HEK293T (cell line): ENCODE measurements at places on chromosomes 6 and 20.

DNA sequence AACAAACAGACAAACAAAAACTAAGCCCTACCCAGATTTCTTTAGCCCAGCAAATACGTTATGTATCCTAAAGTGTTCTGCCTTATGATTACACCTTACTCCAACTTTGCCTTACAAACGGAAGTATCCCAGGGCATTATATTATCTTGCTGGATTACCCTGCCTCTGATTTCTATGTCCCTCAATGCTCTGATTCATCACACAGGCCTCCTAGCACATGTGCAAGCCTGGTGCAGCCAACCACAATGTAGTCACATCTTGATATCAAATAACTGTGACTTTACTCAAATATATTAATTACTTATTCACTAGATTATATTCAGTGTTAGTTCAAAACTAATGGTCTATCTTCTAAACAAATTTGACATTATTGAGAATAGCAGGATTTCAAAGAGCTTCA is 598.6 kb downstream of the TBC1D32 start:
- no peak for DNase-seq

DNA sequence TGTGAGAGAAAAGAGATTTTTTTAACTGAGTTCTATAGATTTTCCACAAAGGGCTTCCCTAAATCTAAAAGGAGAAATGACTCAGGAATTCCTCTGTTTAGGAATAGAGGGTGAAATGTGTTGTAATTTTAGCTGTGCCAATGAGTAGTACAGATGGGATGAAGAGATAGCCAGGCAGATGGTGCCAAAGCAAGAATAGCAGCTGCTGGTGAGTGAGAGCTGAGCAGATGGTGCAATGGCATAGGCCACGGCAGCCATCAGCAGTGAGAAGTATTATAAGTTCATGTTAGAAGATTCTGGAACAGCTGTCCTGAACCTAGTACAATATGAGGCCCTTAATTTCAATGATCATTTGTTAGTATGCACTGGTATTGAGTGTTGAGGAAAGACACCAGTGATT is 40.2 kb upstream of the CRISP1 start:
- no peak for DNase-seq

DNA sequence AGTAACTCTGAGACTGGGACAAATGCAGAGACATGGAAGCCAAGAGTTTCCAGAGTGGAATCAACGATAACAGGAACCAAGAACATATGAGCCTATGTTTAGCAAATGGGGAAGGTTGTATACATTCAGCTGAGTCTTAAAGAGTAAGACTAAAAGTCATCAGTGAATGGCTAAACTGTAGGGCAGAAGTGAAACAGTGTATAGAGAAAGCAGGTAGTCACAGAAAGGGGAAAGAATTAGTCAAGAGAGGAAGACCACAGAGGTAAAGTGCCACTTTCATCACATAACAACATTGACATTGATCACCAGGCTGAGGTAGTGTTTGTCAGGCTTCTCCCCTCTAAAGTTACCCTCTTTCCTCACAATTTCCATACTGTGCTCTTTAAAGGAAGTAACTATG is 306.5 kb upstream of the SPTLC3 start:
- DNase-seq = no peak

GRCh38 chr20:24814556-24815195 is 134.4 kb upstream of the CST7 start:
- DNase-seq = no peak

DNA sequence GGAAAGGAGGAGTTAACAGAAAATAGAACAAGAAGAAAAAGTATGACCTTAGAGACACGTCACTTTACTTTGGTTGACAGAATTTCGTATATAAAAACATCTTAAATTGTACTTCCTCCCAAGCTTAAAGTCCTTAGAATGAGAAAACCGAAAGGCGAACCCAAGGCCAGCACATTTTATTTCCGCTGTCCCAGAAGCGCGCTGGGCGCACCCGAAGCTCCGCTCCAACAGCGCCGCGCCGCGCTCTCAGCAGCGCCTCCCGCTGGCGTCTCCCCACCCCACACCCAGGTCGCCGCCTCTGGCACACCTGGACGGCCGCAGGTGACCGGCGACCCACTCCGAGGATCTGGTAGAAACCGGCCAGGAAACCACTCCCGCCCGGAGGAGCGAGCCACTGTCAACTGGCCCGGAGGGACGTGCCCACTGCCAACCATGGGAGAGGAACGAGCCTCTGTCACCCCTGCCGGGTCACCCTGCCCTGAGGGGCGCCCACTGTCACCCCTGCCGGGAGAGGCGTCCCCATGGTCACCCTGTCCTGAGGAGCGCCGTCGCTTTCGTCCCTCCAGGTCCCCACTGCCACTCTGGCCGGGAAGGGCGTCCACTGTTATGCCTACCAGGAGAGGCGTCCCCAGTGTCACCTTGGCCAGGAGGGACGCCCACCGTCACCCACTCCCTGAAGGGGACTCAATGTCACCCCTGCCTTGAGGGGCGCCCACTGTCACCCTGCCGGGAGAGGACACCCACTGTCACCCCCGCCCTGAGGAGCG is 824 bp downstream of the MPC1 start:
- peak; percentile 80 for DNase-seq

DNA sequence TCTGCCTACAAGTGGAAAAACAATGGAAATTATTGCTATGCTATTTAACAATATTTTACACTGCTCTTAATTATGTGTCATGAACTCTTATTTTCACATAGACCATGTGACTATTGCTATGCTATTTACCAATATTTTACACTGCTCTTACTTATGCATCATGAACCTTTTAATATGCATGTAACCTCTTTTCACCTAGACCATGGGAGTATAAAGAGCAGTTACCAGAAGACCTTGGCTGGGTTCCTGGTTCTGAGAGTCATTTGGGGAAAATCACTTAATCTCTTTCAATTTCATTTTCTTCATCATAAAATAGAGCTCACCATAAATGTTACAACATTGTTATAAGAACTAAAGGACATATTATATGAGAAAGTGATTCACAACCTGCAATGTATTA is 223.8 kb upstream of the RNF217 start:
- DNase-seq = no peak

GRCh38 chr6:5119090-5119951 is 34.2 kb downstream of the PPP1R3G start:
- no peak for DNase-seq

DNA sequence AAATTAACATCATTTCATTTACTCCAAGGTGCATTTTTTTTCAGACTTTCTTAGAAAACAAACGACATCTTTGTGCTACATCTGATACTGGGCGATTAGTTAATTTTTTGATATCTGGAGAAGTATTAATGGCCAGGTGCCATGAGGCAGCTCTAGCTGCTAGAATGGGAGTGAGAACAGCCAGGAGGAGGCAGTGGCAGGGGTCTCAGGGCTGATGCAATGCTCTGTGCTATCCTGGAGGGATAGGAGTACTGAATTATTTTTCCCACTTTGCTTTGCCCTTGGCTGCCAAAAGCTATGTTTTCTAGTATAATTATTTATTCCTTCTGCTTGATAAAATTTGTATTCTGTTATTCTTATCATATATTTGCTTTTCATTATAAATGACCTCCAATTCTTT is 133.6 kb upstream of the NOX3 start:
- no peak for DNase-seq

DNA sequence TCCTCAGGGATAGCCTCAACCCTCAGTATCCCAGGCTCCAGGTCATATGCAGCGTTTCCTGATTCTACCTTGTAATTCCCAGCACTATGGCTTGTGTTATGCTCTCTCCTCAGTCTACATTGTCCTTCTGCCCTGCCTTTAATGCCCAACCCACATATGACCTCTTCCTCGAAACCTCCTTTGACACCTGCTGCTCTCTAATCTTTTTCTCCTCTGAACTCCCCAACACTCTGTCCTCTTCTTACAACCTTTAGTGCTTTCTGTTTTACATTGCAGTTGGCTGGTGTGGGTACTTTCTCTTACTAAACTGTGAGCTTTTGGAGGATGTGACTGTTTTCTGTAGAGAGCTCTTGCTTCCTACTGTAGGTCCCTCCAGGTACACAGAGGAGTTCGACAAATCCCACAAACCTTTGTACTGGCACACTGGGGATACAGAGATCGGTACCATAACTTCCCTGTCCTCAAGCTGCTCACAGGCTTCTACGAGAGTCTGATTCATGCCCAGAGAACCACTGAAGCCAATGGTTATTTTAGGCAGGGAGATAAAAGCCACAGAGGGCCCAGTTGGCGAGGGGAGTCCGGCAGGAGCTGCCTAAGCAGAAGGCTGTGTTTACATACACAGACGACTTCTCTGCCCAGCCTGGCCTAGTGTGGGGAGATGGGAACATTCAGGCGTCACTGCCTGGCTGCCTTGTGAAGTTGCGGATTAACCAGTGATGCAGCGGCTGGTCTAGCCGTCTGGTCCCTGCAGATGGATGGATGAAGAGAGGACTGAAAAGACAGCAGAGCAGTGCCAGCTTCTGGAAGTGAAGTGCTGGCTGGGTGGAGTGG is 8.4 kb upstream of the EPB41L1 start:
- DNase-seq = no peak

GRCh38 chr20:35122756-35123405 is 24.3 kb downstream of the EDEM2 start:
- DNase-seq = no peak

GRCh38 chr20:4820806-4821518 is 99.3 kb downstream of the PRND start:
- DNase-seq = no peak

DNA sequence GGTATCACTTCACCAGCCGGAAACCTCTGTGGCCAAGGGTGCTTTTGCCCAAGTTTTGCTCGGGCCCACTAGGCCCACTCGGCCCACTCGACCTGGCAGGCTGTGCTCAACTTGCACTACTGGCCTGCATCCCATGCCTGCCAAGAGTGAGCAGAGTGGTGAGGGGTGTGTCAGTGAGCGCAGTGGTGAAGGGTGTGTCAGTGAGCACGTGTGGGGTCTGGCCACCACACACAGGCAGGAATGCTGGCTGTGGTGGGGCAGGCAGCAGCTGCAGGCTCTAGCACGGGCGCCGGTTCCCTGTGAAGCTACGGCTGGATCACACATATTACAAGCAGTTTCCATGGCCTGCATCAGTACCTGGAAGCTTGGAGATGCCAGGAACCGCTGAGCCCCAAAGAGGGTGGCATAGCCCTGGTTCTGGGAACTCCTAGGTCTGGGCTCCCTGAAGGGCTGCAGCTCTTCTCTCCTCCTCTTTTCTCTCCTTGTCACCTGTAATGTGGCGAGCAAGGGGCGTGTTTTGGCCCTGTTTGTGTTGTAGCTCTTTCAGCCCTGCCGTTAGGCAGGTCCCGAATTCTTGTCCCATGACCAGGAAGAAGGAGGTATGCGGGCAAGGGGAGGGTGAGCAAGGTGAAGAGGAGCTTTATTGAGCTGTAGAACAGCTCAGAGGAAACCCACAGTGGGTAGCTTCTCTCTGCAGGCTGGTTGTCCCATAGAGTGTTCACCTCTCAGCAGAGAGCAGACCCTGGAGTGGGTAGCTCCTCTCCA is 51.0 kb upstream of the CLDN20 start:
- DNase-seq = no peak

- no peak for DNase-seq
These were observed 177.8 kb downstream of the EDN1 start for GRCh38 chr6:12467706-12468670.

DNA sequence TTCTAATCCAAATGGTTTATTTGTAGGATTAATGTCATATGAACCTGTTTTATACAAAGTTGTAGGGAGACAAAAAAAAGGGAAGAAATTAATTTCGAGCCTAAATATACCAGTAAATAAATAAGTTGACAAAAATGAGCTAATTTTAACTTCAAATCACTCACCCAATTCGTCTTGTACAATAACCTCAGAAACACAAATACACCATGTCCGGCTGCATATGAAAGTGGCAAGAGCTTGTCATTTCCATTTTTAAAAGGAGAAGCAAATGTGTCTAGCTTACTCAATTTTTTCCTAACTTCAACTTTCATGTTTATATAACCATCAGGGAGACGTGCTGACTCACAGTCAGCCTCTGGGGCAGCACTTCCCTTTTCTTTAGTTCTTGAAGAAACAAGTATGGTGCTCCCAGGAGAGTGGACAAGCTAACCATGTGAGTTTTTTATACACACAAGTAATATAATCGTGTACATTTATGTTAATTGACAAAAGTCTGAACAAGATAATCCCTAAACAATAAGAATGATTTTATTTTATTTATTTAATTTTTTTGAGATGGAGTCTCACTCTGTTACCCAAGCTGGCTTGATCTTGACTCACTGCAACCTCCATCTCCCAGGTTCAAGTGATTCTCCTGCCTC is 55.5 kb upstream of the SGK1 start:
- no peak for DNase-seq

GRCh38 chr6:159282421-159282820 is 113.2 kb downstream of the FNDC1 start:
- no peak for DNase-seq

DNA sequence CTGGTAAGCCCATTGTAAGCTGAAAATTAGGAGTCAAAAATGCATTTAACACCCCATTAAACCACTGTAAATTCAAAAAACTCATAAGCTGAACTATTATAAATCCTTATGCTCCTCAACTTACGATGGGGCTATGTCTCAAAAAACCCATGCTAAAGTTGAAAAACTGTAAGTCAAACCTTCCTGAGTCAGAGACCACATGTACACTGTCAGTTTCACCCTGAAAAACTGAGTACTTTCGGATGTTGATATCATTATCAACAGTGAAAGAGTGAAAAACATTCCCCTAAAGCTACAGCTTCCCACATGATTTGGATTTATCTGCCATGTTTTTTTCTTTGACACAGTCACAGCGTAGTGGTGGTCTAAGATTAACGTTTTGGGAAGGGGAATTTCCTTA is 14.2 kb downstream of the RAB23 start:
- no peak for DNase-seq

GRCh38 chr20:41276317-41276751 is 41.2 kb downstream of the ZHX3 start:
- DNase-seq = no peak

DNA sequence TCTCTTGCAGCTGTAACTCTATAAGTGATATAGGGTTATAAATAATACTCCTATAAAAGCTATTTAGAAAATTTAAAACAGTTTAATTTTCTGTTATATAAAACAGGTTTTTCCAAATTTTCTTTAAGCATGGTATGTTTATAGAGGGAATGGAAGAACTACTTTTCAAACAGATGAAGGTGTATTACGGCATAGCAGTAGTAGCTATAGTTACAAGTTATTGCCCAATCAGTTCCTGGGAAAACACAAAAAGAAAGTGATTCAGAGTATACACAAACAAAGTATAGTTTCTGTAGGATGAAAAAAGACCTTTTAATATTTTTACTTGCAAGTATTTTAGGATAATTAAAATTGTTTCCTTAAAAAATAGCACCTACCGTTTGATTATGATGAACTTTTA is 9.8 kb downstream of the SLC17A5 start:
- DNase-seq = no peak

- DNase-seq = no peak
These were observed 43.8 kb downstream of the ADAT2 start for GRCh38 chr6:143406673-143407072.

- DNase-seq = no peak
These were observed 214.1 kb downstream of the COL12A1 start for GRCh38 chr6:74991573-74992332.

DNA sequence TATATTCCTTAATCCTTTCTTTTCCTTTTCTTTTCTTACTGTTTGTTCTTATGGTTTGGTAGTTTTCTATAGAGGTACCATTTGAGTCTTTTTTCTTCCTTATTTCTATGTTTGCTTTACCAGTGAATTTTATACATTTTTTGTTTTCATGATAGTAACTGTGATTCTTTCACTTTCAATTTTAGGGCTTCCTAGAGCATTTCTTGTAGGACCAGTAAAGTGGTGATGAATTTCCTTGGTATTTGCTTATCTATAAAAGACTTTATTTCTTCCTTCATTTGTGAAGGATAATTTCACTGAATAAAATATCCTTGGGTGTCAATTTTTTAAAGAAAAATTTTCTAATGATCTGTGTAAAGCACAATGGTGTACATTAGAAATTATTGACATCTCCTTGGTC is 637.4 kb downstream of the CD109 start:
- DNase-seq = no peak

- DNase-seq = no peak
These were observed 722.0 kb upstream of the FLRT3 start for GRCh38 chr20:15059438-15059837.
